ENCODE measurements at places on chromosomes 5 and 9. TPM values are rescaled to one million over a fixed set of nuclear protein-coding genes. Genes with fewer than 3 reads are reported as not detected.

The TICAM2 gene
- total RNA-seq, result 0.72 TPM

- DNase-seq, result no peak
Measured at GRCh38 chr5:120388016-120388781, 75.9 kb upstream of the PRR16 start.

GRCh38 chr5:33315189-33315588 is 125.6 kb upstream of the TARS1 start:
- DNase-seq, result no peak

DNA sequence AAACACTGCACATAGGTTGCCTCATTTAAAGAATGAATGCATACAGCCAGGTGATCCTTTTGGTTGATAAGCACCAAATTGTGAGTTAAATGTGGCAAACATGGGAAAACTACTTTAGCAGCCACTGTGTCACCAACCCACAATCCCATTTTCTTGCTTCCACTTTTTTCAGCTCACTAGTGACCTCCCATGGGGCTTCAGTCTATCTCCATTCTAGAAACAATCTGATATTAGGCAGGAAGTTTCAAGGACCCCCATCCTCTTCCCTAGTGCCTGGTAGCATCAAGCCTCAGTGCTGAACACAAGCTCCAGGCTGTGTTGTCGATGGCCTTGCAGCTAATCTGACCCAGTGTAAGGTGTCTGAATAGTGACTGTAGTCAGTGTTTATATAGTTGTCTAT is 66.2 kb downstream of the PLPPR1 start:
- DNase-seq, result no peak

DNA sequence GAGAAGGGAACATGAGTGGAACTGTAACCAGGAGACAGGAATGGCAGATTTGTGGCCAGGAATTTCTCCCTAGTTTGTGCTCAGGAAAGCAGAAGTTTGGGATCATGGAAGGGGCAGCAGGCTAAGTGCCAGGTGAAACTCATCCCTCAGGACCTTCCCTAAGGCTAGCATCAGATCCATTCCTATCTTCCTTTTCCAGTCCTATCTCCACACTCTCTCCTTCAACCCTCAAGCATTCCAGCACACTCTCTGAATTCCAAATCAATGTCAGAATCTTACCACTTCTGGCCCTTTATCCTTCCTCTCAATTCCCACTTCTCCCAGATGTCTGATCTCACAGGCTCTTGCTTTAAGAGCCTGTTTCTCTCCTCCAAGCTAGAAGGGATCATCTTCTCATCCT is 53.2 kb upstream of the GRIA1 start:
- DNase-seq, result no peak

- DNase-seq, result no peak
Measured at GRCh38 chr5:98474782-98475181, 298.7 kb upstream of the RGMB start.

DNA sequence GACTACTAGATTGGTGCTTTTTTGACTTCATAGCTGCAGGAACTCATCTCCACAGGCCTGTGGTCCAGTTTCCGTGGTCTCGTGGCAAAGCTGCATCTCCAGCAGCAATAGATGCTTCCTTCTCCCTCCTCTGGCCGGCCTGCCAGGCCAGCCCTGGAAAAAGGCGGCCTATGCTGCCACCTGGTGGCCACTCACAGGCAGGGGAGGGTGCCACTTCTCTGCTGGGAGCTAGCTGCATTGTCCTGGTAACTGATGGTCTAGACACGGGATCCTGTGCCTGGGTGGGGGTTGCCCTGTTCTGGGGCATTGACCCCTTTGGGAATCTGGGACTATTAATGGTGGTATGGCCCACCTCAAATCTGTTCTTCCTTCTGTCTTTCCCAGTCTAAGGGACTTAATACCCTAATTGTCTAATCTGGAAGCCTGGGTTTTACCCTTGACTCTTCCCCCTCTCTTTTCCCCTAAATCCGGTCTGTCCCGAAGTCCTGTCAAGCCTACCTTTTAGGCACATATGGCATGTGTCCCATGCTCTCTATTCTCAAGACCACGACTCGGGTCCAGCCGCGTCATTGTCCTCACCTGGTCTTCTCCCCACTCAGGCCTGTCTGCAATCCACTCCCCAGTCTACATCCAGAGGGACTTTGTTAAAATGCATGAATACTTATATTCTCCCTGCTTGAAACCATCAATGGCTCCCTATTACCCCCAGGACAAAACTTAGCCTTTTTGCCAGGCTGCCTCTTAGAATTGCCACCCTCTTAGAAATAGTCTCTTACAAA is 20.1 kb upstream of the PTGS1 start:
- peak; percentile 95 for DNase-seq

DNA sequence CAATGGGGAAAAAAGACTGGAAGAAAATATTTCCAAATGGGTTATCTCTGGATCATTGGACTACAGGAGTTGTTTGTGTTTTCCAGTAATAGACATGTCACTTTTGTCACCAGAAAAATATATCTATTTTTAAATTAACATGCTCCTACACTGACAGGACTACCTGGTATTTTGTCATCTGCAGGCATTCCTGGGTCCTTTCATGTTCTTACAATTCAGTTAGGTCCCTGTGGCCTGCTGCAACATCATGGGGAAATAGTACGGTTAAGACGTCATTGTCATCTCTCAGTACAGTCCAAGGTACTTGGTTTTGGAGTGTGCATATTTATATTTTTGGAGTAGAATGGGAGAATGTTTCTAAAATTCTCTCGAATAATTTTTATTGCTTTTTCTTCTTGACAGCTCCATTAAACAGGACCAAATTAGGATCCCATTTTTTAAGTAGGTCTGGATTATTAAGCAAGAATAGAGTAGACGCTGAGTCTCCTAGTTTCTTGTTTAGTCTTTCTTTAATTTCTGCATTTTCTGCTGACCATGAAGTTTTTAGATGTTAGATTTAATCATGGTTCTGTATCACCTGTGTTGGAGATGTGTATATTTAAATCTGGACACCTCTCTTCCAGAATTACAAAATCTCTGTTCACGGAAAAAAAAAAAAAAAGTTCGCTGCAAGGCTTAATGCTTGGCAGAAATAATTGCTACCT is 46.9 kb downstream of the SLC22A5 start:
- no peak for DNase-seq

DNA sequence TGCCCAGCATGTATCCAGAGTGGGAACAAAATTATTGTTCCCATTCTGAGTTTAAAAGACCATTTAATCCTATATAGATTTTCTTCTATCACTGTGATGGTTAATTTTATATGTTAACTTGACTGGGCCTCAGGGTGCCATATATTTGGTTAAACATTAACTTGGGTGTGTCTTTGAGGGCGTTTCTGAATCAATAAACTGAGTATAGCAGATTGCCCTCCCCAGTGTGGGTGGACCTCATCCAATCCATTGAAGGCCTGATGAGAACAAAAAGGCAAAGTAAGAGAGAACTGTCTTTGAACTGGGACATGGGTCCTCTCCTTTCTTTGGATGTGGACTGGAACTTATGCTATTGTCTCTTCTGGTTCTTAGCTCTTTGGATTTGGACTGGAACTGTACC is 17.3 kb downstream of the RIOK2 start:
- no peak for DNase-seq
